Astrocyte of the hippocampus (primary cell): ENCODE measurements at places on chromosomes 2 and 18.

- DNase-seq = no peak
Measured at GRCh38 chr18:47151439-47151838, 1.1 kb upstream of the HDHD2 start.

DNA sequence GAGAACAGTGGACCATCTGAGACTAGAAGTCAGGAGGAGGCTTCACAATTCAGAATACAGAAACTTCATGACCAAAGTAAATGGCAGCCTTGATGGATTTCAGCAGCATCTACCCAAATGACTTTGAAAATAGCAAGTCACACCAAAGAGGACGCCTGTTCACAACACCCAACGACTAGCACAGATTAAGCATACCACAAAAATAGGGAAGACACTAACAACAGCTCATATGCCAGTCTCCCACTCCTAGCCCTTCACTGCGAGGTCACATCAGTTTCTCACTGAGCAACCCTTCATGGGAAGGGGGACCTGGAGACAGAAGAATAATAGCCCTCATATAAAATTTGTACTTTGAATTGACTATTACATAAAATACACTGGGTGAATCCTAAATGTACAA lies 228.4 kb upstream of the SLC39A10 start:
- DNase-seq = no peak

- peak; percentile 17 for DNase-seq
Measured at GRCh38 chr2:241617431-241618154, 19.4 kb downstream of the THAP4 start.

- DNase-seq = no peak
Measured at GRCh38 chr18:51361130-51361860, 163.8 kb upstream of the MEX3C start.

GRCh38 chr2:28976584-28976983 lies 4.5 kb upstream of the TOGARAM2 start:
- peak; percentile 85 for DNase-seq

DNA sequence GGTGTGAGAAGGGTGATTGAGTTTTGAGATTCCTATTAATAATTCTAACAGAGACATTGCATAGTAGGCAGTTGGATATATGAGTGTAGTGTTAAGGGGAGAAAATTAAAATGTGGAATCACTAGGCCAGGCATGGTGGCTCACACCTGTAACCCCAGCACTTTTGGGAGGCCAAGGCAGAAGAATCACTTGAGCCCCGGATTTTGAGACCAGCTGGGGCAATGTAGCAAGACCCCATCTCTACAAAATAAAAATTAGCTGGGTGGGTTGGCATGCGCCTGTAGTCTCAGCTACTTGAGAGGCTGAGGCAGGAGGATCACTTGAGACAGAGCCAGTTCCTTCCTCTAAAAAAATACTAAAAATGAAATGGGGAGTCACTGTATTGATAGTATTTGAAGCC lies 150.6 kb downstream of the MCFD2 start:
- DNase-seq = no peak

DNA sequence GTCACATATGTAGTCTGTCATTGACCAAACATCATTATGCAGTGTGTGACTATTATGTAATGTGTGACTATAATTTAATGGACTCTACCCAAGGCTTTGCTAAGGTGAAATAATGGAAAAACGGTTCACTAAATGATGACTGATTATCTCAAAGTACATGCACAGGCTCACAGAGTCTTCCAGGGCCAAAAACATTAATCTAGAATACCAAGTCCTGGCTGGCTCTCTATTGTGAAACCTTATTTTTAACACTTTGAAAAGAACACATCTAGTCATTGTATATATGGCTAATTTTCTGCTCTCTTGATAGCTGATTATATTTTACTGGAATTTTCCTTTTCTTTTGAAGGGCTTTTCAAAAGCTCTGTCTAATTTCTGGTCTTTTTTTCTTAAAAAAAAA lies 102.9 kb upstream of the THUMPD2 start:
- DNase-seq = no peak

GRCh38 chr2:181614874-181615638 lies 41.8 kb downstream of the CERKL start:
- DNase-seq = no peak

DNA sequence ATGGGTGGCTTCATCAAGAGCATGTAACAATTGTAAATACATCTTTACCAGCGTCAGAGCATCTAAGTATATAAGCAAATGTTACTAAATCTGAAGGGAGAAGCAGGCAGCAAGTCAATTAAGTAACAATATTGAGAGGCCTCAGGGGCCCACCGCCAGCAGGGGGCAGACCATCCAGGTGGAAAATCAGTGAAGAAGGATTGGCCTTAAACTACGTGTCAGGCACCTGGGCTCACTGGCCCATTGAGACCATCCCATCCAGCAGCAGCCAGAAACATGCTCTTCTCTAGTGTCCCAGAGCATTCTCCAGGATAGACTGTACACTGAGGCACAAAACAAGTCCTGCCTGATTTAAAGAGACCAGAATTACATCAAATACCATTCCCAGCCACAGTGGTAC lies 96.2 kb upstream of the SNTG2 start:
- DNase-seq = peak; percentile 39

- no peak for DNase-seq
Measured at GRCh38 chr2:200670313-200670712, 84.5 kb downstream of the AOX1 start.

- peak; percentile 95 for DNase-seq
Measured at GRCh38 chr2:11155381-11156035, at the start of gene SLC66A3. SLC66A3 (plus strand) TSS chr2:11155467; CDS start chr2:11155547, 80 bp downstream.

- peak; percentile 36 for DNase-seq
Measured at GRCh38 chr2:10083046-10083445, 2.8 kb upstream of the CYS1 start.

- peak; percentile 61 for DNase-seq
Measured at GRCh38 chr2:102753563-102754159, 8.2 kb upstream of the TMEM182 start.

- no peak for DNase-seq
Measured at GRCh38 chr2:241339839-241340630, 16.1 kb upstream of the FARP2 start.

DNA sequence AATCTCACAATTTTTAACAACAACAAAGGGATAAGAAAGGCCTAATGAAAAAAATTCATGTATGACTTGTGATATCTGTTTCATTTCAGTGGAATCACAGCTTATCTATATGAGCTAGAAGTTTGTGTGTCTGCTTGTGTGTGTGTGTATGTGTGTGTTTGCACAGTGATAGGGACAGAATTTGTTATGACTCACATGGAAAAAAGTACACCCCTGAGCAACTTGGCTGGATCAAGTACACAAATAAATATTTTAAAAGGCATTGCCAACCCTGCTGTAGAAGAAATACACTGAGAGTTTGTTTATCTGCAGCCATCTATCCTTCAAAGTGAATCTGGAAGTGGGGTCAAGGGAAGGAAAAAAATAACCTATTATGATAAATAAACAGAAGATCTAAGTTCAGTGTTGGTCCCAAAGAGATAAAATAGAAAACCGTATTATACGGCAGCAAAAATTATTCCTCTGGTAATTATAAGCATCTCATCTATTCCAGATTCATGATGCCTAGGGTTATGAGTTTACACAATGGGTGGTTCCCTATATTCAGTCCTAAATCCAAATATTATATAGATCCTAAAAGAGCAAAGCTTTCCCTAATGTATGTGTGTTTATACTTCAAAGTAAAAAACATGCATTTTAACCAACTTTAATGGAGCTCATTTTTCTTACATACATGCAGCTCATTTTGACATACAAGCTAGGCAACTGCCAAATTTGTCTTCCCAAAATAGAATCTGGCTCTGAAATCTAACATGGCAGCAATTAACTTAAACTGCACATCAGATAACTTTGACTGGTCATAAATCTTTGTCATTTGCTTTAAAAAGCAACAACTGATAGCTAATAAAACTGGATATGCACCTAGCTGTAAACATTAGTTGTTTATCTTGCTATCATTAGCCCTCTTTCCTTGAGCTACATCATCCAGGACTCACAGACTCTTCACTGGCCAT lies 420.6 kb downstream of the IRS1 start:
- DNase-seq = peak; percentile 52

DNA sequence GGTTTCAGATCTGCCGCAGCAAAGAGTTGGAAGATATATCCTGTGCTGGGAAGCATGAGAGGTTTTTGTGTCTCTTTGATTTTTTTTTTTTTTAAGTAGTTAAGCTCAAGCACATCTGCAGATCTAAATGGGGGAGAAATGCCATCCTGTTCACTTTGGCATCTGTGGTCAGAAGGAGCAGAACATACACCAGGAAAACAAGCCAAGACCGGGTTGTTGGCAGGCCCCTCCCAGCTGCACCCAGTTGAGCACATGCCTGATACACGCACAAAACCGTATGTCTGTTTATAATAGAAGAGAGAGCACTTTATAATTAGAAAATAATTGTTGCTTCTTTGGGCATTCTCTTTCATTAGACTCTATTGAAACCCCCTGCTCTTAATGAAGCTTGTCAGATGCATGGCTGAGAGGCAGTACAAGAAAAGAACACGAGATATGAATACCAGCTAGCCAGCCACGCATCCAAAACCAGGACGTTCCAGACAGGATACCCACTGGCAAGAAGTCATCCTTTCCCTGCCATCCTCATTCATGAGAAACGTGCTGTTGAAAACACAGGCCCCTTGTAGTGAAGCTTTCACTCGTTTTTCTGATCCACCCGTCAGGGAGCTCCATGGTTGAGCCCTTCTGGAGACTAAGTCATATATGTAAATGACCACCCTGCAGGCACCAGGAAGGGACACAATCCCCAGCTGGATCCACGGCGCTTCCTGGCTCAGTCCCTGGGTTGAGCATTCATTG lies 152.2 kb downstream of the ALPK2 start:
- DNase-seq = no peak

- DNase-seq = no peak
Measured at GRCh38 chr2:168314236-168314635, 66.8 kb upstream of the STK39 start.

DNA sequence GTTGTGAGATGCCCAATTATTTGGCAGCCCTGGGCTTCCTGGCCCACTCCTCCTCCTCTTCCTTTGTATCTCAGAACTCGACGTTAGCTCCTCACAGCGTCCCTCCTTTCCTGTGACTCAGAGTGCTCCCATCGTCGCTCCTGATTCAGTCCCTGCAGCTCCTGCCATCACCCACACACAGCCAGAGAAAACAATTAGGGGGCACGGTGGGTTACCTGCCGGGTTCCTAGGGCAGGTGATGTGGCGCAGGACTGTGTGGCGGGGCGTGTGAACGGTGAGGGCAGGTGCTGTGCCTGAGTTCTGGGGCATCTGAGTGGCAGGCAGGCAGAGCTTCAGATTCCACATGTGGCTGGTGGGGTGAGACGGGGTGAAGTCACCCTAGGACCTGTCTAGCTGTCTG lies 42.6 kb downstream of the GLI2 start:
- no peak for DNase-seq
